NCI-H1436 (cell line): ENCODE measurements at places on chromosomes 1 and 21.
A peak's percentile ranks its signal among the peaks of the same experiment; 100 is the strongest.

GRCh38 chr1:3745071-3745470 is 7.2 kb upstream of the CCDC27 start:
- no peak for DNase-seq

DNA sequence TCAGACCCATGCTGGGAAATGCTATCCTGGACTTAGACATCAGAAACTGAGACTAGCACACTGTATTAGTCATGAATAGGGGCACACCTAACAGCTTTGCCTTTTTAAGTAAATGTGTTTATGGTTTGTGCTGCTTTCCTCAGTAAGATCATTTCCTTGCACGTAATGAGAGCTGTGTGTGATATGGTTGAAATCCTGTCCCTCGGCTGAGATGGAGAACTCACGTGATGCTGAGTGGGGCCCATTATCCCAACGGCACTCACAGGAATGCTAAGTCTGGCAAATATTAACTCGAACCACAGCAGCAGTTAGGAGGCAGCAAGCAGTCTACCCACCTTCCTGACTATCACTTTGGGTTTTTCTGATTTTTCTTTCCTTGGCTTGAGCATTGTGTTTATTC is 38.2 kb downstream of the BCL9 start:
- no peak for DNase-seq

GRCh38 chr1:220380885-220381284 is 108.6 kb upstream of the RAB3GAP2 start:
- DNase-seq = no peak

DNA sequence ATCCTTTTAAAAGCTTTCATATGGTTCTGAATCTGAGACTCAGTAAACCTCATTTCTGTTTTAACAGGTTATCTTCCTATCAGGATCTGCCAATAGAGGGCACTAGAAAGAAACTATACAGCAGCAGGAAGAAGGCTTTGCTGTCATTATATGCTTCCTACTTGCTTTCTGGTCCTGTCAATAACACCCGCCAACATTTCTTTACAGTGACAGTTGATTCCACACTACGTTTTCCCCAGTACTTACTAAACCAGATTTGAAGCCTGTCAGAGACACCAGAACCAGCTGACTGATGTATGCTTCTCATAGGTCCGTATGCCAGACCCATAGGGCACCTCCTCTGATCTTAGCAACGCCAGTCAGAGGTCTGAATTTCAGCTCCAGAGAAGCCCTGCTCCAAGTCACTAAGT is 341.0 kb upstream of the NEGR1 start:
- DNase-seq = peak; percentile 55

GRCh38 chr1:154577346-154578057 is 9.9 kb downstream of the CHRNB2 start:
- no peak for DNase-seq

GRCh38 chr1:212928323-212929291 is 21.7 kb upstream of the VASH2 start:
- no peak for DNase-seq

GRCh38 chr1:172976222-172977041 is 74.3 kb downstream of the TNFSF18 start:
- DNase-seq = no peak

DNA sequence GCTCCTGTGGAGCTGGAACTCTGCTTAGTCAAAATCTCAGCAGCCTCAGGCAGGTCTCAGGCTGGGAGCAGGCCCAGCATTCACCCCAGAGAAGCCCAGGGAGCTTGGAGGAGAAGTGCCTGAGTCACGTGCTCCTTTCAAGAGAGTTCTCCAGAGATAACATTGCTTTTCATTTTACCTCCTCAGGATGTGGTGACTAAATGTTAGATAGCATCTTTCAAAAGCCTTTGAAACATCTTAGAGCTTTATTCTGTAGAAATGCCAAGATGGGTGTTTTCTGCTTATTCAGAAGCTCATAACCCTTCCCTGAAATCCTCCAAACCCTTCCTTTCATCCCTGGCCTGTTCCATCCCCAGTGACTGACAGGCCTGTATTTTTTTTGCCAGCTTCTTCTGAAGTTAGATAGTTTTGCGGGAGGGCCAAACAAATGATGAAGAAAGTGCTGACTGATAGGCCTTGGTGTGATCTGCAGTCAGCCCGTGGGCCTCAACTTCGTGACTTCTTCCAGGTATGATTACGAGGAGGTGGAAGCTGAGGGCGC is 58.0 kb downstream of the PGM1 start:
- no peak for DNase-seq

GRCh38 chr1:66984491-66984890 is 59.7 kb downstream of the MIER1 start:
- DNase-seq = no peak

- DNase-seq = no peak
These were observed 113.1 kb downstream of the ATP5PO start for GRCh38 chr21:33802481-33802880.

GRCh38 chr21:18089786-18090185 is 154.8 kb upstream of the CHODL start:
- no peak for DNase-seq

GRCh38 chr1:110475362-110476027 is 24.5 kb downstream of the PROK1 start:
- no peak for DNase-seq

- no peak for DNase-seq
These were observed 2.0 kb downstream of the RNF207 start for GRCh38 chr1:6207921-6208320.

DNA sequence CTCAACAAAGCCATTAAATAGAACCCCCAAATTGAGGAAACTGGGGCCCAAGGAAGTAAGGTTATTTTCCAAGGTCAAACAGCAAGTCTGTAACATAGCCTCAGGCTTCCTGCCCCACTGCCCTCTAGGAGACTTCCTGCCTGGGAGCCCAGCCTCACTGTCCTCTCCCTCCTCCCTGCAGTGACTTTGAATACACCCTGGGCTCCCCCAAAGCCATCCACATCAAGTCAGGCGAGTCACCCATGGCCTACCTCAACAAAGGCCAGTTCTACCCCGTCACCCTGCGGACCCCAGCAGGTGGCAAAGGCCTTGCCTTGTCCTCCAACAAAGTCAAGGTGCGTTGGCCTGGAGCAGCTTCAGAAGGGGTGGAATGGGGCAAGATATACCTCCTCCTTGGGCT is 18.3 kb downstream of the GRHL3 start:
- DNase-seq = no peak

DNA sequence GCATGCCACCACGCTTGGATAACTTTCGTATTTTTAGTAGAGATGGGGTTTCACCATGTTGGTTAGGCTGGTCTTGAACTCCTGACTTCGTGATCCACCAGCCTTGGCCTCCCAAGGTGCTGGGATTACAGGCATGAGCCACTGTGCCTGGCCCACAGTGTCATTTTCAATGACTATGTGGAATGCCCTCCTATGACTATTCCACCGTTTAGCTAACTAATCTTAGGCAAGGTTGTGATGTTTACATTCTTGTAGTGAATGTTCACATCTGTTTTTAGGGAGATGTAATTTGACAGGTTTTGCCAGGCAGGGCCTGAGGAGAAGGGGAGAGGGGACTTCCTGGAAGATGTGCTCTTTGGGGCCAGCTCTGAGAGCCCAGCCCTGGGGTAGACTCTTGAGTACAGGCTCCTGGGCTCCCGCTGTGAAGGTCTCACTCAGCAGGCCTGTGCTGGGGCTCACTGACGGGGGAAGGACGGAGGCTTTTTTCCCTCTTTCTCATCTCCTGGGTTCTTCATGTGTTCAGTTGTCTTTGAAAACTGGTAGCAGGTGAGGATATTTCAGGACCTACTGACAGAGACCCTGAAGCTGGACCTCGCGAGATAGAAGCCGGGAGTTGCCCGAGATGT is 13.2 kb downstream of the COQ8A start:
- no peak for DNase-seq

DNA sequence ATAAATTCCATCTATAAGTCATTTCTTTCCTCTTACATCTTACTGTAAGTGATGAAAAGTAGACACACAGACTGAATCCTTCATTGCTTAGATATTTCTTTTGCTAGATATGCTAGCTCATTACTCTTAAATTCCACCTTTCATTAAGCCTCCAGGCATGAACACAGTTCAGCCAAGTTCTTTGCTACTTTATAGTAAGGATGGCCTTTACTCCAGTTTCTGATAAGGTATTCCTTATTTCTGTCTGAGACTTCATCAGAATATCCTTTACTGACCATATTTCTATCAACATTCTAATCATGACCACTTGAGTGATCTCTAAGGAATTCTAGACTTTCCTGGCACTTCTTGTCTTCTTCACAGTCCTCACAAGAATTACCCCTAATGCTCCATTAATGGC is 191.7 kb upstream of the KCTD3 start:
- DNase-seq = no peak

GRCh38 chr1:219771080-219771479 is 157.3 kb downstream of the SLC30A10 start:
- no peak for DNase-seq

DNA sequence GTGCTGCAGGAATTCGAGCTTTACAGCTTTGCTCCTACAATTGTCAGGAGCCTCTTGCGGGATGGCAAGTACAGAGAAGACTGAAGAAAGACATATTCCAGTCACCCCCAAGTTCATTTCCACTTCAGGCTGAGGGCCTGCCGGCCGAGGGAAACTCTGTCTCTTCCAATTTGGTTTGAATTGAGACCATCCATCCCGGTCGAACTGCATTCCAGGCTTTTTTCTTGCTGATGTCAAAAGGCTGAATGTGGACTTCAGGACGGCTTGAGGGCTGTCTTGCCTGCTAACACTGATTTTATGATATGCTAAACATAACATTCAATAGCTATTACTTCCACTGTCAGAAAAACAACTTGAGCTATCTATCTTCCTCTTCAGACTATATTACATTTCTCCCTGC is 79.8 kb upstream of the PLXNA2 start:
- DNase-seq = no peak

DNA sequence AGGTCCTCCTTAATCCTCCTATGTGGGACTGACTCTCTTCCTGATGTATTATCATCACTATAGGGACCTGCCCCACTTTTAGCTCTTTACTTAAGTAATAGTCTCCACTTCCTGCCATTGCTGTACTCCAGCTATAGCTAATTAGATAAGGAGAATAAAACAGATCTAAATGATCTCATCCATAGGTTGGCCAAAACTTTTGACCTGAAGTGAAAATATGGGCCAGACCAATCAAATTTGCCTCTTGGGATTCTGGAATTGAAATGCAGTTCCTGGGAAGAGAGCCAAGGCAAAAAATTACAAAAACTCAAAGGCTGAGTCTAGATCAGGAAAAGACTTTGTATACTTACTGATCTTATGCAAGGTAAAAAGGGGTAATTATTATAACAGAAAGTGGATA is 36.1 kb upstream of the PDE4B start:
- no peak for DNase-seq

DNA sequence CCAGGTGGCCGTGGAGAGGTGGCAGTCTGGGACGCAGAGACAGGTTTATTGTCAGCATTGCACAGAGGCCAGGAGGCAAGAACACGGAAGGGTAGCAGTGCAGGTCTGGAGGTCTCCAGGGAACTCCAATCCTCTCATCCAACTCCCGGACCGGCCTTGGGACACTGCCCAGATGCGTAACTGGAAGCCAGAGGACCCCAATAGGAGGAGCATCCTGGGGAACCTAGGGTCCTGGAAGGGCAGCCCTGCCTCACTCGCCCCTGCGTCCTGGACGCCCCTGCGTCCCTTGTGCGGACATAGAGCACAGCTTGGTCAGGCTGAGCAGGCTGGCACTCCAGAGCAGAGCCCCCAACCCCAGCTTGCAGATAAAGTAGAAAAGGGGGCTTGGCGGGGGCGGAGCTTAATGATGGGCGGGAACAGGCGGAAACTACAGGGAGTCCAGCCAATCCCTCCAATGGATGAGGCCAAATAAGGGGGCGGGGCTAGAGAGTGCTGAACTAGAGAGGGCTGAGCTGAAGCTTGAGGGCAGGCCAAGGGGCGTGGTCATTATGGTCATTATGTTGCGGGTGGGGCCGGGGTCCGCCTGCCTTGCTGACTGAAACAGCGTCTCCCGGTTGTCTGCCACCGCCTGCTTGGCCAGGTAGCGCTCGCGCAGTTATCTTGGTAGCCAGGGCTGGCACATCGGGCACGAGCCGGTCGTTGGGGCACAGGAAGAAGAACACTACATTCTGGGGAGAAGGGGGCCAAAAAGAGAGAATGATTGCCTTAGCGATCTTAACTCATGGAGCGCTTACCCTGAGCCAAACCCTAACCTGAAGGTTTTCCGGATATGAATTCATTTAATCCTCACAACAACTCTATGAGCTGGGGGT is 3.7 kb upstream of the ARHGEF19 start:
- peak; percentile 96 for DNase-seq

DNA sequence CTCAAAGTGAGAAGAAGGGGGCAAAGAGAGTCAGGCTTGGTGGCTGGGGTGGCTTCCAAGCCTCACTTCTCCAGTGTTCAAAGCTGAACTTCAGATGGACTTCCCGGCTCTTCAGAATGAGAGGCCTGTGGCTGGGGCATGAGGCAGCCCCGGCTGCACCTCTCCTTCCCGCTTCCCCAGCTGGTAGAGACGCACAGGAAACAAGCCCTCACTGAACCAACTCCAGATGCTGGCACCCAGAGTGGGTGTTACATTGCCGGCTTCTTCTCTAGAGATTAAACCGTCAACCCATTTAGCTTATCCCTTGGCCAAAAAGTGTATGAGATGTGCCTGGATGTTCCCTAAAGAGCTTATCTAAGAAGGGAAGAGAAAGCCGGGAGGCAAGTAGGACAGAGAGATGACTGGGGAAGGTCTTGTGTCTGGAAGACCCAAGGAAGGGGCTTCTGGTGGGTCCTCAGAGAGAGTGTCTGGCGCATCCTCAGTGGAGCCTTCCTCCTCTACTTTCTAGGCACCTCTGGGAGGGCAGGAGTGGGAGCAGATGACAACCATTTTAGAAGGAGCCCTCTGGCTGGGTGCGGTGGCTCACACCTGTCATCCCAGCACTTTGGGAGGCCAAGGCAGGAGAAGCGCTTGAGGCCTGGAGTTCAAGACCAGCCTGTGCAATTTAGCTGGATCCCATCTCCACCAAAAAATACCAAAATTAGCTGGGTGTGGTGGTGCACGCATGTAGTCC is 2.0 kb downstream of the ADAMTSL4 start:
- DNase-seq = no peak

GRCh38 chr1:196669693-196670092 is 17.9 kb downstream of the CFH start:
- no peak for DNase-seq

GRCh38 chr1:11680270-11681070 is 478 bp downstream of the MAD2L2 start:
- no peak for DNase-seq

GRCh38 chr1:84748364-84748763 is 58.1 kb upstream of the SSX2IP start:
- no peak for DNase-seq

DNA sequence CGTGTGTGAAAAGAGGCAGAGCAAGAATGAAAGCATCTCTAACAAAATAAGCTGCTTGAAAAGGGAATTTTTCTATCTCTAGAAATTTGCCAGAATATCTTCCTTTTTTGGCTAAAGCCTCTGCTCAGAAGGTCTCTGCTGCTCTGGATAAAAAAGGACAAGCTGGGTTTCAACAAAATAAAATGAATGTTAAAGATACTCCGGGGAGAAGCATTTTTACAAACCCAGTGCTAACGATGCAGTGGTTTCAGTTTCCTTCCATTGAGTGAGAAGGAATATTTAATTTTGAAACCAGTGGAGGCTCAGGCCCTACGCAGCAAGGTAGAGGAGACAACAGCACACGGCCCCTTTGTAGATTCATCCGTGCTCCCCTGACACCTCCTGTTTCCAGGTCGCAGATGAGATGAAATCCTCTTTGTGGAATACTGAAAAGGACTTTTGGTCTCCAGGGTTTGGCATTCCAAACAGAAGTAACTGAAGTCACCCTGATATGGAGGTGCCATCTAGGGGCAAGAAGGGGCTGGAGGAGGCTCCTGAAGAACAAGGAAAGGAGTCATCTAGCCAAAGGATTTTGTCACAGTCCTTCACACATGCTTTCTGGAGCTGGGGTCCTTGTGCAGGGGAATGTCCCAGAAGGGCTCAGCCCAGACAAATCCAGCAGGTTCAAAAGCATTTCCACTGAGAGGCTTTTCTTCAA is 65.7 kb upstream of the SYT6 start:
- no peak for DNase-seq
